ENCODE measurements at places on chromosomes 1 and 21.

DNA sequence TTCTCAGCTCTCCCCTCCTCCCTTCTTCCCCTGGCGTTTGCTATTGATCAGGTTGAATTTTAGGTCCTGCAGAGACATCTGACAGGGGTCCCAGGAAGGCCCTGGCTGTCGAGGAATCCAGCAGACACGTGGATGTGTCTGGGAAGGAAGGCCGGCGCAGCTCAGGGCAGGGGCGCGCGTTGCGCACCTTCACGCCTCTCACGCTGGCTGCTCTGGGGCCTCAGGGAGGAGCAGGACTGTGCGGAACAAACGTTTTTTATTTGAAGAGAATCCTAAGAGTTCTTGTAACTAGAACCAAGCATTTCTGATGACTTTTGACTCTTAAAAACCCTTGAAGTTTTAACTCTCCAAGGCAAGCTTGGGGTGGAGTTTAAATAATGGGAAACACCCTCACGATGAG lies 54.2 kb downstream of the SLC37A1 start:
- DNase-seq = no peak

- no peak for DNase-seq
Observed at GRCh38 chr1:85237613-85238012, 21.8 kb downstream of the C1orf52 start.

GRCh38 chr1:16348414-16349182 lies 3.7 kb downstream of the FBXO42 start:
- no peak for DNase-seq

- DNase-seq = no peak
Observed at GRCh38 chr1:208002078-208002477, 91.2 kb upstream of the CD34 start.

GRCh38 chr21:45870851-45871615 lies 110.5 kb upstream of the COL6A1 start:
- no peak for DNase-seq

GRCh38 chr1:218112862-218113261 lies 172.2 kb upstream of the RRP15 start:
- no peak for DNase-seq

DNA sequence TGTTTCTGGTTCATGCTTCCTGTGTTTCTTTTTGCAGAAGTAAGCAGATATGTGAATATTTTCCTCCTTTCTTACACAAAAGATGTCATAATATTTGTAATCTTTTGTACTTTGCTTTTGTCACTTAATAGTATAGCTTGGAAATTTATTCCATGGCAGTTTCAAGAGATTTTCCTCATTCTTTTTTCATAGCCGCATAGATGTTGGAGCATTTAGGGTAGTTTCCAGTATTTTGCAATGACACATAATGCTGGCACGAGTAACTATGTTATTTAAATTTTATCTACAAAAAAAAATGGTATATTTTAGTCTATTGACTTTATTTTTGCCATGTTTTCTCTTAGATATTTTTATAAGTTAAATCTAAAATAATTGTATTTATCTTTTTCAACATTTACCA lies 40.7 kb downstream of the AGO3 start:
- DNase-seq = no peak

DNA sequence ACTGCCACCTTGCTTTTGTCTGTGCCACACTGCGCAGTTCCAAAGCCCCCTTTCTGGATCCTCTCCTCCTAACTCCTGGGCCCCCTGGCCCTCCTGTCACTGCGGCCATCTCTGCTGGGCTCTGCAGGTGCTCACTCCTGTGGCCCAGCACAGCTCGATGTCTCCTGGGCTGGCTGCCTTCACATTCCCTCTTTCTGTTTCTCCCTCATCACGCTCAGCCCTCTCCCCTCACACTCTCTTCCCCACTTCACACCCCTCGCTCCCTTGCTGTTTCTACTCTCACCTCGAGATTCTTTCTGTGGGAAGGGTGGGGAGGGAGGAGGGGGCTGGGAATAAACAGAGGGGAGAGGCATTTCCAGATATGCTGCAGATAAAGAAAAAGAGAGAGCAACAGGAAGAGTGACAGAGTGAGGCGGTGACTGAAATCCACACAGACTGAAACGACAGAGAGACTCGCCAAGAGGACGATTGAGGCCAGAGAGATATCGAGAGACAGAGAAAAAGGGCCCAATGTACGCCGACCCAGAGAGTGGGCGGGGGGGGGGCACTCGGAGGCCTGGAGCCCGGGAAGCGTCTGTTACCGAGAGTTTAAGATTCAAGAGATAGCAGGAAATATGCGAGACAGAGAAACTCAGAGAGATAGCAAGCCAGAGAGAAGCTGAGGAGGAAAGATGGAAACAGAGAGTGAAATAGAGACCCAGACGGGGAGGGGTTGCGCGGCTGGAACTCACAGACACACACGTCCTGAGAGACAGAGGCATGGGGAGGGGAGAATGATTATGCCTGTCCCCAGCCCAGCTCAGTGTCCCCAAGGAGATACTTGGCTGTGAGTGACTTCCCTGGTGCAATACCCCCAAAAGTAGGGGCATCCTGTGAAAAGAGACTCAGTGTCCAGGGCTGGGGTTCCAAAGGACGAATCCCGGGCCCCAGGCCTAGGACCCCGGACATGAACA lies 666 bp downstream of the CSF3R start:
- no peak for DNase-seq

DNA sequence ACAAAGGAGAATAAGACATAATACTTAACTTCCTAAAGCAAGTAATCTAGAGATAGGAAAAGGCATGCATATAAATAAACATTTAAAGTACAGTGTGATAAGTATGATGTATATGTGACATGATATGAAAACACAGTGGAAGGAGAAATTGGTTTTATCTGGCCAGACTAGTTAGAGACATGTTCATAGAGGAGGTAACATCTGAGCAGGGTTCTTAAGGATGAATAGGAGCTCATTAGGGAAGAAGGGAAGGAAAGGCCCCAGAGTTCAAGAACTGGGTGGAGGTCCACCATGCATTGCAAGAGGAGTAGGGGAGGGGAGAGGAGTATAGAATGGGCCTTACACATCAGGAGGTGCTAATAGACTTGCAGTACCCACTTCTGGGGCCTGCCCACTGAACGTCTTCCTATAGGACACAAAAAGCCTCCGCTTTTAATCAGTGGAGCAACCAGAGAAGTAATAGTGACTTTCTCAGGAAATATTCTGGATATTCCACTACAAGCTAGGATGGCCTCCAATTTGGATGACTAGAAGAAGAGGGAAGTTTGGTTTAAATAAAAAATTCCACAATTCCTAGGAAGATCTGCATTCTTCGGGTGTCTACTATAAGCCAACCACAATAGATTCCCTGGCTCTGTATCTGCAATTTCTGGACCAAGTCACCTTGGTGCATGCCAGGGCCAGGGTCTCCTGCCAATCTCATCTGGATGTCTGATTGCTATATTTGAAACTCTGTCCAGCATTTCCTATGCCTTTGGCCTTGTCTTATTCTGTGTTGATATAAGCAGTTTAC lies 41.9 kb downstream of the NGF start:
- DNase-seq = no peak

All from substantia nigra (tissue), 51 donors.